HFFc6 (cell line): ENCODE measurements at places on chromosomes 11 and 22. TPM values are rescaled to one million over a fixed set of nuclear protein-coding genes. Genes with fewer than 3 reads are reported as not detected.

DNA sequence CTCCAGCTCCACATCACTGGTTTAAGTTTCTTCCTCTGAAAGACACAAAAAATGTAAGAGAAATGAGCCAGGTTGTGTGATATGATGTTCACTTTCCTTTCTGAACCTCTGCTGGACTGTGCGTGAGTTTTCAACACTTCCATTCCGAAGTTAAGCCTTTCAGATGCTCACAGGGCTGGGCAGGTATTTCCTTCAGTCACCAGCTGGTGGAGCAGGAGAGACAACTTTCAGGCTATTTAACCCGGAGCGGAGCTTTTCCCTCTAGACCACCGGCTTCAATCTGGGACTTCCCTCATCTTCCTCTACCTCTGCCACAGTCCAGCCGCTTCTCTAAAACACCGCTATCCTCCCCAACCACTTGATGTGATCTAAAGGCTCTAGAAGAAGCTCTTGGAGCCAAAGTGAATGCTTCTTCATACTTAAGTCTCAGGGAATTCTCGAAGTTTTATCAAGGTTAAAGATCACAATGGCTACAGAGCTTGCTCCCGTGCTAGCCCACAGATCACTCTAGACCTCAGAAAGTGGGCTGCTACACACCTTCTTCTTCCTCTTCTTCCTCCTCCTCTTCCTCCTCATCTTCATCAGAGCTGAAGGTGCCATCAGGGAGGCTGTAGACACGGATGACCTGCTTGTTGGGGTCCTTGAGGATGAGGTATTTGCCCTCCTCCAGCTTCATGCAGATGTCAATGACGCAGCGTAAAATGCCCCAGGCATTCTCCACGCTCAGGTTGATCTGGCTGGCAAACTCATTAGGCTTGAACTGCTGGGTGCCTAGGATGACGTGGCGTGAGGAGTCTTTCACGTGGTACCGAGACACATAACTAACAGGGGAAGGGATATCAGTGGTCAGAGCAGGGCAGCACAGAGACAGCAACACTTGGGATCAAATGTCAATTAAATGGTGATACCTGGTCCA is 4.4 kb upstream of the FOXRED2 start:
- peak; percentile 23 for DNase-seq
- peaks cover 6% of the 10 kb centered on the region for H3K4me1 ChIP-seq
- peaks cover 2% of the 10 kb centered on the region for H3K27me3 ChIP-seq
- H3K27ac ChIP-seq: 0 out of 2 replicates have a peak overlapping the region, but pooled peaks have one; percentile 3
- H3K4me3 ChIP-seq: no peak overlapping the region

- H3K36me3 ChIP-seq: no peaks in the 10 kb centered on the region
- peak; percentile 37 for DNase-seq
- H3K27me3 ChIP-seq: peaks cover 13% of the 10 kb centered on the region
- peaks cover 38% of the 10 kb centered on the region for H3K4me1 ChIP-seq
Measured at GRCh38 chr11:73262851-73263495, 9.2 kb upstream of the P2RY6 start.

DNA sequence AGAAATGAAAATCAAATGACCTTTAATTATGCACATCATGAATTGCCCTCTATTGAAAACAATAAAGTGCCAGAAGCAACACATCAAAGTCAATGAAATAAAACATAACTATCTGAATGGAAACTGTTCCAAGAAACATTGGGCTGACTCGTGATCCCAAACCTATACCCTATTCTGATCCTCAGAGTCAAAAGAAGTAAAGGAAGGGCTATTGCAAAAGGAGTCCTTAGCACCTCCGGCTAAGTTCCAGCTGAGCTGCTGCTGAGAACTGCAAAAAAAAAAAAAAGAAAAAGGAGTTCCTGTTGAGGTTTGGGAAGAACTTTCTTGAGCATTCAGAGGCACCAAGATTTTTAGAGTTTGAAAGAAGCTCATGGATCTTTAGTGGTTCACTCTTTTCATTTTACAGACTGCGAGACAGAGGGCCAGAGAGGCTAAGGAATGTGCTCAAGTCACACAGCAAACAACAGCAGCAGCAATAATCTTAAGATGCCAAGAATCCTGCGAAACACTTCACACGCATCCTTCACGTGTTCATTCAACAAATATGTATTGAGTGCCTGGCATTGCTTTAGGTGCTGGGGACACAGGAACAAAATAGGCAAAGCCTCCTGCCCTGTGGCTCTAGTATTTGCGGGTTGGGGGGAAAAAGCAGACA is 841 bp upstream of the TMPRSS13 start:
- H3K36me3 ChIP-seq: no peaks in the 10 kb centered on the region
- no peak overlapping the region for H3K4me3 ChIP-seq
- no peaks in the 10 kb centered on the region for H3K4me1 ChIP-seq
- no peak overlapping the region for H3K27ac ChIP-seq

GRCh38 chr11:74459584-74459983 is 7.8 kb downstream of the KCNE3 start:
- no peaks in the 10 kb centered on the region for H3K4me1 ChIP-seq
- DNase-seq: no peak
- no peaks in the 10 kb centered on the region for H3K36me3 ChIP-seq

- H3K4me1 ChIP-seq: no peaks in the 10 kb centered on the region
- H3K36me3 ChIP-seq: no peaks in the 10 kb centered on the region
- no peak for DNase-seq
- no peak overlapping the region for H3K27ac ChIP-seq
- H3K27me3 ChIP-seq: no peaks in the 10 kb centered on the region; the same call in 1 of the 2 replicates
Measured at GRCh38 chr11:84292006-84292405, 1005.8 kb upstream of the CCDC90B start.

DNA sequence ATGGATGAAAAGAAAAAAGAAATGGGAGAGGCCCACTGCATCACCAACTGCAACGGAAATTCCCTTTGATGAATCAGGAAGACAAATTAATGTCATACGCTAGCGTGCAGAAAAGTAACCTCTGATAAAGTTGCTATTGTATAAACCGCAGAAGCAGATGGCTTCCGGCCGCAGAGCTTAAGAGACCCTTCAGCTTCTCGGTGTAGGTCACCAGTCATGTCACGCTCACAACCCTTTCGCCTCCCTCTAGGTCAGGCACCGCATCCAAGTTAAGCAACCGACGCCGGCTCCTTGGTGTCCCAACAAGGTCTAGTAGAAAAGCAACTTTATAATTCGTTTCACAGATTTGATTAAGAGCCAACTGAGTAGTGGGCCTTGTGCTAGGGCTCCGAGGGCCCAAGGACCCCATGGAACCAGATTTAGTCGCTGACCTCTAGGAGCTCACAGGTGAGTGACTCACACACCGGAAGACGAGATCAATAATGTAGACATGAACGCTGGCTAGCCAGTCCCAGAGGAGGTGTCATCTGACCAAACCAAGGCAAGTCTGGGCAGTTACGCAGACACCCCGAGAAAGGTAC is 1.2 kb upstream of the ZFP91 start:
- H3K27ac ChIP-seq: peak overlapping the region; percentile 100
- H3K4me3 ChIP-seq: peak overlapping the region; percentile 98
- H3K36me3 ChIP-seq: peaks cover 22% of the 10 kb centered on the region
- H3K27me3 ChIP-seq: no peaks in the 10 kb centered on the region
- H3K4me1 ChIP-seq: peaks cover 72% of the 10 kb centered on the region
- DNase-seq: peak; percentile 82

GRCh38 chr11:116472651-116473050 is 300.1 kb downstream of the BUD13 start:
- no peaks in the 10 kb centered on the region; the same call in none of the 2 replicates for H3K27me3 ChIP-seq
- no peak overlapping the region for H3K4me3 ChIP-seq
- peaks cover 6% of the 10 kb centered on the region for H3K36me3 ChIP-seq
- no peak for DNase-seq
- no peaks in the 10 kb centered on the region; the same call in 1 of the 2 replicates for H3K4me1 ChIP-seq
- no peak overlapping the region for H3K27ac ChIP-seq

DNA sequence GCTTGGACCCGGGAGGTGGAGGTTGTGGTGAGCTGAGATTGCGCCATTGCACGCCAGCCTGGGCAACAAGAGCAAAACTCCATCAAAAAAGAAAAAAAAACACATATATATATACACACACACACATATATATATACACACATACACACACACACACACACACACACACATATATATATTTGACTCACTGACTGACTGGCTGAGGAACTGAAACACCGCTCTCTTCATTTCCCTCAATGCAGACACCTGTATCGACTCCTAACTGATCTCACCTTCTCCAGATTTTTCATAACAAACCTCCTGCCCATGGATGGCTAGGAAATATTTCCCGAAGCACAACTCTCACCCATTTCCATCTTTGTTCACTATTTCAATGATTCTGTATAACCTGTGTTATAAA is 140.7 kb upstream of the ANO3 start:
- no peaks in the 10 kb centered on the region for H3K27me3 ChIP-seq
- H3K36me3 ChIP-seq: no peaks in the 10 kb centered on the region
- no peak for DNase-seq
- no peak overlapping the region for H3K4me3 ChIP-seq
- no peak overlapping the region for H3K27ac ChIP-seq

The COPB1 gene
- total RNA-seq: 161 and 164 TPM in 2 replicates

The EP300 gene
- total RNA-seq: 28.4 and 37.8 TPM in 2 replicates

The SLN gene
- not detected in 3 replicates for total RNA-seq

The MS4A12 gene
- total RNA-seq: 0.21 TPM in 1 of 3 replicates, not detected in the others

The SYT12 gene
- not detected in 2 replicates for total RNA-seq

The PAMR1 gene
- 154 to 186 TPM (median 156 TPM) in 3 replicates for total RNA-seq

The SOX10 gene
- not detected in 2 replicates for total RNA-seq

The TM7SF2 gene
- total RNA-seq: 5.4 and 5.5 TPM in 2 replicates

The SLC5A4 gene
- not detected in 2 replicates for total RNA-seq
